Bone marrow (tissue), 2 donors: ENCODE measurements at places on chromosomes 13 and 19.

DNA sequence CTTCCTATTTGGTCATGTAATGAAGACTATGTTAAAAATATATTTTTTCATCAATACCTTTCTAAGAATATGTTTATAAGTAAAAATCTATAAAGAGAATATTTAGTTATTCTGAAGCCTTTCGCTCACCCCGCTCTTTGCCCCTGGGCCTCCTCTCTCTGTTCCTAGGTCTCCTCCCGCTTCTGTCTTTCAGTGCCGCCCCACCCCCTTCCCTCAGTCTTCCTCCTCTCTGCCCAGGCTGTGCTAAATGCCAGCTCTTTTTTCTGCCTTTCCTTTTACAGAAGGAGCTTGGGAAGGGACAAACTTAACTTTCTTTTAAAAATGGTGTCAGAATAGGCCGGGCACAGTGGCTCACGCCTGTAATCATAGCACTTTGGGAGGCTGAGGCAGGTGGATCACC lies 22.8 kb downstream of the HIF3A start:
- DNase-seq = no peak

DNA sequence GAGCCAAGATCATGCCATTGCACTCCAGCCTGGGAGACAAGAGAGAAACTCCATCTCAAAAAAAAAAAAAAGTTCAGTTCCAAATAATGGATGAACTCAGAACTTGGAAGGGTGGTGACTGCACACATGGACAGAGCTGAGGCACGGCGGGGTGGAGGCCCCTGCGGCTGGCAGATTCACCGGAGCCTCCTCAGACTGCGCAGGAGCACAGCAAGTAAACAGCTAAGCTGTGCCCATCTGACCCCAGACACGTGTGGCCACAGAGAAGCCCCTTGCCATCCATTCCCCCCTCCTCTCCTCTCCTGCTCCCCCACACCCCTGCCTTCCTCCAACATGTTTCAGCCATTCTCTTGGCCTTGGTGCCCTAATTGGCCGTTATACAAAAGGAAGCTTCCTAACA lies 15.6 kb upstream of the PROZ start:
- no peak for DNase-seq

DNA sequence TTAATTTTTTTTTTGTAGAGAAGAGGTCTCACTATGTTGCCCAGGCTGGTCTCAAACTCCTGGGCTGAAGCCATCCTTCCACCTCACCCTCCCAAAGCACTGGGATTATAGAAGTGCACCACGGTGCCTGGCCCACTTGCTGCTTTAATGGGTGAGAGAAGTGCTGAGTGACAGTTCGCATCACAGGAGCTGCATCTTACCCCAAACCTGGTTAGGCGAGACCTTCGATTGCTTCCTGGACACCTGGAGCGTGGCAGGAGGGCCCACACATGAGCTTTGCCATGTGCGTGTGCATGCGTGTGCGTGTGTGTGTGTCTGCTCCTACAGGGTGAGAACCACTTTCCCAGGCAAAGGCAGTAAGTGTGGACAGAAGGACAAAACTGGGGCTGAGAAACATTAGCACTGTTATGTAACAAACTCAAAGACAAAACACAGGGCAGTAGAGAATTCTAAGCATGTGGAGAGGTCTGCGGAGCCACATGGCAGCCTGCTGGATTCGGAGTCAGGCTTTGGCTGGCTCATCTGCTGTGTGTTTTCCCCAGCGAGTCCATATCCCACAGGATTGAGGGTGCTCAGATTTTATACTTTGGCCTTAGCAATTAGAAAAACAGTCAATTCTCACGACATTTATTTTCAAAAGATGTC lies 11.7 kb upstream of the MTIF3 start:
- no peak for DNase-seq

DNA sequence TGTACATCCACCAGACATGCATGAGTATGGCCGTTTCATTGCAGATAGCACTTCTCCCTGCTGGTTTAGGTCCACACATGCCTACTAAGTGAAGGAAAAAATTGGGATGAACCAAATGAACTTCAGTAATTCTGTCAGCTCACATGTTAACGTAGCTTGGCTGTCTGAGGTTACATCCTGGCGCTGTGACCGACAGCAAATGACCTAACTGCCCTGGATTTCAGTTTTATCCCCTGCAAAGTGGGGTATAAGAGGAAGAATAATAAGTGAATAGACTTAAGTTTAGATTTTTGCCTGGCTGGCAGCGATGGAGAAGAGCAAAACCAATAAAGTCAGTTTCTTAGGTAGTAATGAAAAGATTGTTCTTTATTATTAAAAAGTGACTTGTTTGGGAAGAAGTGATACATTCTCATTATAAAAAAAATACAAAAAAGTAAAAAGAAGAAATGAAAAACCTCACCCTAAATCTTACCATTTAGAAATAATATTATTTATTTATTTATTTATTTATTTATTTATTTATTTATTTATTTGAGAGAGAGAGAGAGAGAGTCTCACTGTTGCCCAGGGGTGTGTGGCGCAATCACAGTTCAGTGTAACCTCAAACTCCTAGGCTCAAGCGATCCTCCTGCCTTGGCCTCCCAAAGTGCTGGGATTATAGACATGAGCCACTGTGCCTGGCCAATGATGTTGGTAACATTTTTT lies 4.2 kb upstream of the RNF113B start:
- DNase-seq = no peak

DNA sequence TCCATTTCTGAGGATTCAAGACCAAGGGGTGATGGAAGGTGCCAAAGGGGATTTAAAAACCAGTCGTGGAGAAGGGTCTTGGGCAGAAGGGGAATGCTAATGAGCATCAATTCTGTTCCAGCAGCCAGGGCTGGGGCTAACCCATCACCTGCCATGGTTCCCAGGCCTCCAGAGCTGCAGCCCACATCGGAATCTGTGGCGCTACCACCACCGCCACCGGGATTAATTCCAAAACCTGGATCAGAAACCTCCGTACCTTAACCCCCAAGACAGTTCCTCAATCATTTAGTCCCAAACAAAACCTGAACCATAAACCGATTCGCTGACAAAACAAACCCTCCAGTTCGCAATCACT lies 583 bp downstream of the ZNF615 start:
- peak; percentile 17 for DNase-seq

DNA sequence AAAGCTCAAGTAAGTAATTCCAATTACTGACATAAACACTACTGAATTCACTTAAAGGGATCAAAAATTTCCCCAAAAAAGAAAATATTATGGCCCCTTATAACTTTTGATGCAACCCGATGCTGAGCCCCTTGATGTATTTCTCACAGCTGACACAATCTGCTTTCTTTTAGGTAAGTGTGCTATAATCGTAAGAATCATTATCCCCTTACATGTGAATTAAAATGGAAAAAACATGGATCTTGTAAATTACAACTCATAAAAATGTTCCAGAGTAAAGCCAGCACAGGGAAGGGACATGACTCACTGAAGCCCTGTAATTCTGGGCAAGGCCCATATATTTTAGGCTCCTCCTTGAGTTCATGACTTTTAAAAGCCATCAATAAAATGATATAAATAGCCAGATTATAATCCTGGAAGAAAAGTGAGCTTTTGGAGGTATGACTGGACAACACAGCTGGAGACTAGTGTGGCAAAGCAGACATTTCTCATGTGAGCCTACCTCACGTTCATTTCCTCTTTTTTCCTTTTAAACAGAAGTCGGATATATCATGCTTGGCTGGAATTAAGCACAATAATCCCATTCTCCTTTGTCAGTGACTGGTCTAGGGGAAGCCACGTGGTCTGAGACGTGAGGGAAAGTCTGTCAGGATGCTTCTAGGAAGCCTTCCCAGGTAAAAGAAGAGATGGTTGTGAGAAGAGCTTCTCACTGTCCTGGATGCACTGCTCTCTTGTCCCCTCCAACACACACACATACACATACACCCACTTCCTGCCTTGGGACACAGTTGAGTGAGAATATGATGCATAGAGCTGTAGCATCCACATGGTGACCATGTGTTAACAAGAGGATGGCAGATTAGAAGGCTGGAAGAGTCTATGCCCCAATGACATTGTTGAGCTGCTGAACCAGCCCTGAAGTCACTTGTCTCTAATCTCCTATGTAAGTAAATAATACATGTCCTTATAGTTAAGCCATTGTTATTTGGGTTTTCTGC lies 165.4 kb downstream of the RGCC start:
- DNase-seq = no peak

GRCh38 chr13:110557610-110558305 lies 3.8 kb downstream of the RAB20 start:
- DNase-seq = no peak
